ENCODE measurements at places on chromosomes 16 and 17.

- DNase-seq, result no peak
Measured at GRCh38 chr16:81655469-81656162, 123.5 kb upstream of the PLCG2 start.

DNA sequence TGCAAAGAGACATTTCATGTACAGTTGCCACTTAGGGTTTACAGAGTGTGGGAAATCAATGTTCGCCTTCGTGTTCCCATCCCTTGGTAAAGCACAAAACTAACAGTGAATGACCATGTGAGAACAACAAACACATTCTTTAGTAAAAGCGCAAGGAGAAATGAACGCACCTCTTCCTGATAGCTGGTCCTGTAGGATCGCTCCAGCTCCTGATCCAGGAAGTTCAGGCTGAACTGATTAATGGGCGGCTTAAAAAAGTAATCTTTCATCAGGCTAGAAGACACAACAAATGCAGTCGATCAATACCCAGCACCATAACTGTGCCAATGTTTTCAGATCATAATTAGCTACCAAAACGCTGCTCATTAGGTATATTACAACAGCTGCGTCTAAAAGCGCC, 108.3 kb upstream of the CREBBP start:
- no peak for DNase-seq

- DNase-seq, result no peak
Measured at GRCh38 chr17:38958326-38958725, 8.9 kb downstream of the FBXO47 start.

DNA sequence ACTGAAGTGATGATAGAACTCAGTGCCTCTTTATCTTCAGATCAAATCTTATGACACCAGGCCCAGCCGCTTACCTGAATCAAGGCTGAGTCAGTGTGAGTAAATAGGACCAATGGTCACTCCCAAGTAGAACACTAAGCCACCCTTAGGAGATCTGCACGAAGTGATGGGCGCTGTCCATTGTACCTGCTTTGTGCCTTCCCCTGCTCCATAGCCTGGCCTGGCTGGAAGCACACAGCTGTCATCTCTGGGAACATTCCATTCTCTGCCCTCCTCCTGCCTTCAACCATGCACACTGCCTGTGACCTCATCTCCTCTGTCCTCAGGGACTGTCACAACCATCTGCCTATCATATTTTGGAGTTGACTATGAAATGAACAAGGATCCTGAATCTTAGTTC, 279.5 kb upstream of the ASIC2 start:
- no peak for DNase-seq

- DNase-seq, result no peak
Measured at GRCh38 chr16:82900559-82900958, 273.8 kb downstream of the CDH13 start.

GRCh38 chr17:21079196-21079595, 36.4 kb upstream of the USP22 start:
- DNase-seq, result no peak

DNA sequence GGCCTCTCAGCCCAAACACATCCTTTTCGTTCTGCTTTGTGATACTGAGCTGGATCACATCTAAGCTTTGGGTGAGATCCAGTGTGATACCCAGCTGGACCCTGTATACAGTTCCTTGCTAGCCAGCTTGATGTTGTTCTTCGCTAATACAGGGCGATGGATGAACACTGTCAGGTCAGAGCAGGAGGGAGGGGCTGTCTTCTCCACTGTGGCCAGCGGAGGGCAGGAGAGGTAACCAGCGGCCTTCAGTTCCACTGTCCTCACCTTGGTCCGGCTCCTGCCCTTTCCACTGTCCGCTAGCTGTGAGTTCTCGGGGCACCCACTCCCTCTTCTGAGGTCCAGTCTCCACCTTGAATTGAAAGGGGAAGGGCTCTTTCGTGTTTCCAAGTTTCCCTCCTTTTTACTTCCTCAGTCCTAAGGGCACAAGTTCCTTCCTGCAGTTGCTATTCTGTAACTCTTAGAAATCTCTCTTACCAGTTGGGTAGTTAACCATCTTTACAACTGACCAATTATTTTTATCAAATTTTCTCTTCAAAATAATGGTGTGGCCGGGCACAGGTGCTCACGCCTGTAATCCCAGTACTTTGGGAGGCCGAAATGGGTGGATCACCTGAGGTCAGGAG, 3.0 kb upstream of the ZNF213 start:
- peak; percentile 57 for DNase-seq

DNA sequence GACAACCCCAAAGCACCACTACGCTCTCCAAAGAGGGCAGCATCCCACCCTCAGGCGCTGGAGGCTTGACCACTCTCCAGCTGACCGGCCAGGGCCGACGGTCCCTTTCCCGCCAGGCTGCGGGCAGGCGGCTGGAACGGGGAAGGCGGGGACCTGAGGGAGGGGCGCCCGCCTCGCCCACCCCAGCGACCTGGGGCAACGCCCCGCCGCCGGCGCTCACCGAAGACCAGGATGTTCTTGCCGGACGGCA, 431 bp downstream of the DYNC1LI2 start:
- DNase-seq, result peak; percentile 17

- no peak for DNase-seq
Measured at GRCh38 chr16:30740364-30741251, 7.6 kb upstream of the PHKG2 start.

DNA sequence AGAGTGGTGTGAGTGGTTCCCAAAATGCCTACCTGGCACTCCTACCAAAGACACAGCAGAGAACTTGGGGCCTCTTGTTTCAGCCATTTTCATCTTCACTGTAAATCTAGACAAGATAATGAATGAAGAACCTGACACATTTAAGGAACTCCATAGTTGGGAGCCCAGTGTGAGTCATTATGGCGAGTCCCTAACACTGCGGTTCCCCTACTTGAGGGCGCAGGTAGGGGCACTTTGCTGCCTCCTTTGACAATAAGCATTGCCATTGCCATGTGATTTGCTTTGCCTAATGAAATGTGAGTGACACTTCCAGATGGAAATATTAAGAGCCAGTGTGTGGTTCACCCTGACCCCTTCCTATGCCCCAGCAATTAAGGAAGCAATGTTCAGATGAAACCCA, 517.6 kb downstream of the MAF start:
- DNase-seq, result no peak

GRCh38 chr17:67385122-67385988, 8.3 kb downstream of the PITPNC1 start:
- DNase-seq, result no peak

- DNase-seq, result peak; percentile 92
Measured at GRCh38 chr17:45277216-45277849, 15.4 kb upstream of the SPATA32 start.

- DNase-seq, result no peak
Measured at GRCh38 chr16:22694887-22695382, 119.0 kb upstream of the HS3ST2 start.

DNA sequence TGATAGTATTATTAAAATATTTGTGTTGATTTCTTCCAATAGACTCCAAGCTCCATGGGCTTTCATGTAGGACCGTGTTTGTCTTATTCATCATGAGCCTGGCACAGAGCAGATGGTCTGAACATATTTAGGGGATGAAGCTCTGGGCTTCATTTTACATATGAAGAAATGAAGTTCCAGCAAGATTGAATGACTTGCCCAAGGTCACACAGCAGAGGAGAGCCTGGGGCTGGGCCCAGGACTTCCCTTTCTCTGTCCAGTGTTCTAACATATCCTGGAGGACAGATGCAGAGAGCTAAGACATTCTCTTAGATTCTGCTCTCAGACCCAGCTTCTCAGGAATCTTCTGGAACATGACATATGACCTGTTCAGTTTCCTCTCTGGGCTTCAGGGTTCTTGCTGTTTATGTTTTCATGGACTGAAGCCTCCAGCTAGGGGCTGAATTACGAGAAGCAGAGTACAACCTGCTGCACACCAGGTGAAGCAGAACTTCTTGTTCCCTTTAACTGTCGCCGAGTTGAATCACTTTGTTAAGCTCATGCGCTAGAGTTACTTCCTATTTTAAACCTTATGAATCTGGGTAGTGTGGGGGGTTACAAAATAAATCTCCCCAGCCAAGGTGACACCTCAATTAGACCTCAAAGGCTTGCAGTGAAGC, 53.6 kb downstream of the GPRC5B start:
- DNase-seq, result peak; percentile 4

Measured in OCI-LY7 (cell line).